ENCODE measurements at places on chromosomes 5 and 9. TPM values are rescaled to one million over a fixed set of nuclear protein-coding genes. Genes with fewer than 3 reads are reported as not detected.

DNA sequence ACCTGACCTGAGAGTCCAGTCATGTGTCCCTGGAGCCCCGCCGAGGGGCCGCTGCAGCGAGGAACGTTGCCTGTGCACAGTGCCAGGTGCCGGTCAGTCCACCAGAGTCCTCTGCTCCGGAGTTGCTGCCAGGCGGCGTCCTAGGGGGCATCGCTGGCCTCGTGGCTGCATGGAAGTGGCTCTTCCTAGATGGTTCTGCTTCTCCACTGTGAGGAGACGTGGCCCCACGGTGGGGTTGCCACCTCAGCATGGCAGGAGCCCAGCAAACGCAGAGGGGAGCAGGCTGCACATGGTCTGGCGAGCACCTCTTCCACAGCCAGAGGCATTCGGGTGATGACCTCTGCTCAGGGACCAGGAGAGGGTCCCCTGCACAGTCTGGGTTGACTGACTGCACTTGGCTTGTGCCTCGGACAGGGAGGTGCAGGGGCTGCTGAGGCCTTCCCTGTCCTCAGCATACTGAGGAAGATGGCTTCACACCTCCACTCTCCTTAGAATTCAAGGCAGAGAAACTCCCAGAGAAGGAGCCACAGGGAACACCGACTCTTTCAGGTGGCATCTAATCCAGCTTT is 25.9 kb upstream of the POMT1 start:
- DNase-seq: no peak

DNA sequence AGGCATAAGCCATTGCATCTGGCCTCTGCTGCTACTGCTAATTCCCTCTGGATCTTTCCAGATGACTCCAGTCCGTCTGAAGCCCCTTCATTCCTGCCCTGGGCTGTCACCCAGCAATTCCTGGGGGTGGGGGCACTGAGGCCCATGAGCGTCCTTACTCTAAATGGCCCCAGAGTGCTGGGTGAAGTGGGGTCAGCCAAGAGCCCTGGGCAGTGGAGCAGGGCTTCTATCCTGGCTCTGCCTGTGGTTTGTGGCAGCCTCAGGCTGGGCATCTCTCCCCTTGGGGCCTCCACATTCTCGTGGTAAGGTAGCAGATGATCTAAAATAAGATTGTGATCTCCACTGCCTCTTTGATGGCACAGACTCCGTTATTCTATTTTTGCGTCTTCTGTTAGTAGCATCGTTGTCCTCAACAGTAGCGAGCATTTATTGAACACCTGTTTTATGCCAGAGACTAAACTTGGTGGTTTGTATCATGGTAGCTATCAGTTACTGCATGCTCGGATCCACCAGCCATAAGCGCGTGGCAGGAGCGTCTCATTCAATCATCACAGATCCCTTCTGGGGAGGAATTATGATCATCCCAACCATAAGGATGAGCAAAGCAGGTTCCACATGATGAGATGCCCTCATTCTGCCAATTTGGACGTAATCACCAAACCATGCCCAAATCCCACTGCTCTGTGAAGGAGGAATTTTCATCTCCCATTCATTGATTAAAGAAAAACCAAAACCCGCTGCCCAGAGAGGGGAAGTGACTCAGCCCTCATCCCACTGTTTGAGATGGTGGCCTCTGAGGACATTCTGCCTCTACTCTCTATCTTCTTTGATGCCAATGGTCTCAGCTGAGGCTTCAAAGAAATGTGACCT is 21.9 kb upstream of the DUSP1 start:
- DNase-seq: no peak

The MEIKIN gene
- polyA plus RNA-seq: not detected

The ACSL6 gene
- 1.7 TPM for polyA plus RNA-seq

The IL9 gene
- not detected for polyA plus RNA-seq
